OCI-LY7 (cell line): ENCODE measurements at places on chromosomes 4 and X. TPM values are rescaled to one million over a fixed set of nuclear protein-coding genes. Genes with fewer than 3 reads are reported as not detected.

The F8A3 gene
- total RNA-seq: 5.8 and 8.5 TPM in 2 replicates

- DNase-seq: no peak
Measured at GRCh38 chr4:113106108-113106507, 56.7 kb downstream of the ANK2 start.

- no peak for DNase-seq
Measured at GRCh38 chr4:156578005-156578404, 393.6 kb downstream of the PDGFC start.

GRCh38 chr4:111960241-111960667 lies 185.0 kb upstream of the FAM241A start:
- DNase-seq: no peak

- DNase-seq: no peak
Measured at GRCh38 chr4:8010618-8011017, 71.0 kb upstream of the AFAP1 start.

DNA sequence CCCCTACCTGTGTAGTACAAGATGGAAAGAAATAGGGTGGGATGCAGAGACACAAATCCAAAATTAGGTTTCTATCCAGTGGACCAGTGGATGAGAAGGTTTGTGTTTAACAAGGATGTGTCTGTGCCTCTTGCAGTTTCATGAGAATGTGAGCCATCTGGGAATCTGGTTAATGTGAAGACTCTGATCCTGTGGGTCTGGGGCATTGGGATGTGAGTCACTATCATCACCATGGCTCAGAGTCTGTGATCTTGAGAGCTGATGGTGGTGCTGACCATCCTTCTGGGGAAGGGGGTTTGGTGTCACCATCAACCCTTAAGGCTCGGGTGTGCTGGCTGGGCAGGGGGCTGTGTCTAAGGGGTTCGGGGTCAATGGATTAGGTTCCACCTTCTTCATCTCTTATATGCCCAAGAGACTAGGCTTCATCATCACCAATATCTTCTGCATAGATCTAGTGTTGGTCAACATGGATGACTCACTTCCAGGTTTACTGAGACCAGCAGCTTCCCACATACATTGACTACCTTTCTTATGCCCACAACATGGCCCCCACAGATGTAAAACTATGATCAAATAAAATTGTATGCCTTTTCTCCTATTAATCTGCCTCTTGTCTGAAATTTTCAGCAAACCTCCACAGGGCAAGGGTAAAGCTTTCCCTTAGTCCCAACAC lies 65.7 kb upstream of the MID1 start:
- DNase-seq: no peak

DNA sequence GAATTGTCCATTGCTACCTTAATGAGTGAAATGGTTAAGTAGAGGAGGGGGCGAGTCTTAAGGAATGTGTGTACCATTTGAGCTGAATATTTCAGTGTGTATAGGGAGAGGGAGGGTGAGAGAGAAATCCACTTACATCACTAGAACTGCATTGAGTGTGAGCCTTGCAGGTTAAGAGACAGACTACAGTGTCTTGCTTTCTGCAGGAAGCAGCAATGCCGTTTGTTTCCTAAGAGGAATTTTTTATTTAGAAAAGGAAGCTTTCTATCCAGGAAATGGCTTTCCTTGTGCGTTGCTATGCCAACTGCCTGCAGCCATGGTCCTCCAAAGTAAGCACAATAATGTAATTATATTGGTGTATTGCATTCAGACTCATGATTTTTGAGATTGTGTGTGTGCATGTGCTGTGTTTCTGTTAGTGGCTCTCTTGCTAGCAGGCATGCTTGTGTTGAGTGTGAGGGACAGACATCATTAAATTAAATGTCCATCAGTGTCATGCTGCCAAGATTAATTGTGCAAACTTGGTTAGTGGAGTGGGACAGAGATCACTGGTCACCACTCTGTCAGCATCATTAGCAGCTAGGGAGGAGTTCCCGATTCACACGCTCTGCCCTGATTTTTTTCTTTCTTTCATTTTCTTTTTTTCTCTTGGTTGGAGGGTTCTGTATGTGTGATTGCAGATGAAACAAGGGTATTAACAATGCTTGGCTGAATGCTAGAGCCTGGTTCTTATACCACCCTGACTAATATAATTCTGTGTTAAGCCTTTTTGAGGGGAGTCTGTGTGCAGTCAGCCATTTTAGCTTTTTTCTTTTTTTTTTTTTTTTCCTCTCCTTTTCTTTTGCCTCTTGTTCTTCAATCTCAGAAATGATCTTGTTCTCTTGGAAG lies 164.3 kb downstream of the RAPGEF2 start:
- DNase-seq: no peak

DNA sequence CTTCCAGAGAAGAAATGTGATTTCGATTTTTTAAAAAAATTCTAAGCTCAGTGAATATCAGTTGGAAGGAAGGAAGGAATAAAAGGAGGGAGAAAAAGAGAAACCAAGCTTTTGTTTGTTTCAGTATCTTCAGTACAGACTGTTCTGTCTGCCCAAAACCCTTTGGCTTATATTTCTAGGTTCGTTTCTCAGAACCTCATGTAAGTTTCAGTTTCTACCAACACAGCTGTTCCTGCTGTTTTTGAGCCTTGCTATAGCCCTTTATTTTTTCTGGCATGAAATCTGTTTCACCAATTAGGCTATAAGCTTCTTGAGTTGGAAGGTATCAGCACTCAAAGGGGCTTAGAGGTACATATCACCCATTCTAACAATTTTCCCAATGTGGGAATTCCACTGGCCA lies 157.9 kb downstream of the GBA3 start:
- DNase-seq: no peak

DNA sequence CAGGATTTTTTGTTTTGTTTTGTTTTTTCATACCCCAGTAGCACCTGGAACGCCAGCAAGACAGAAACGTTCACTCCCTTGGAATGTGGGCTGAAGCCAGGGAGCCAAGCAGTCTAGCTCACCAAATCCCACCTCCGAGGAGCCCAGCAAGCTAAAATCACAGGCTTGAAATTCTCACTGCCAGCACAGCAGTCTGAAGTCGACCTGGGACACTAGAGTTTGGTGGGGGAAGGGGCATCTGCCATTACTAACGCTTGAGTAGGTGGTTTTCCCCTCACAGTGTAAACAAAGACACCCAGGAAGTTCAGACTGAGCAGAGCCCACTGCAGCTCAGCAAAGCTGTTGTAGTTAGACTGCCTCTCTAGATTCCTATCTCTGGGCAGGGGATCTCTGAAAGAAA lies 99.6 kb upstream of the FGF16 start:
- DNase-seq: no peak

- no peak for DNase-seq
Measured at GRCh38 chr4:144646523-144647094, 653 bp downstream of the HHIP start.

The LUZP4 gene
- total RNA-seq: not detected in 2 replicates
